ENCODE measurements at places on chromosomes 5 and 9.

DNA sequence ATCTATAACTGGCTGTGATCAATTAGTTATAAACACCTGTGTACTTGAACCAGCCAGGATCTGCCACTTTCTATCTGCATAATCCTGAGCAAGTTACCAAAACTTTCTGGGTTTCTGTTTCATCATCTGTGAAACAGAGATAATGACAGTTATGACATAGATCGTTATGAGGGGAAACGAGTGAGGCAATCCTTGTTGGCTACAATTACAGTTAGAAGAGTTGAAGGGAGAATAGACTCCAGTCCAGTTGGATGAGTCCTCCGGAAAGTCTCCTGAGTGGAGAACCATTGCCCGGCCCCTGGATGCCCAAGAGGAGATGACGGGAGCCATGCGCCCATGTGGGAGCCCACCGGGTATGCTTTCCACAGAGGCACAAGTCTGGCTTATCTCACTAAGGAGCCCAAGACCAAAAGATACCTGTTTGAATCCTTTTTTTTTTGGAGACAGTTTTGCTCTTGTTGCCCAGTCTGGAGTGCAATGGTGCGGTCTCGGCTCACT is 4.5 kb downstream of the PDE6A start:
- no peak for DNase-seq

GRCh38 chr9:10236161-10236560 is 376.6 kb downstream of the PTPRD start:
- DNase-seq, result no peak

DNA sequence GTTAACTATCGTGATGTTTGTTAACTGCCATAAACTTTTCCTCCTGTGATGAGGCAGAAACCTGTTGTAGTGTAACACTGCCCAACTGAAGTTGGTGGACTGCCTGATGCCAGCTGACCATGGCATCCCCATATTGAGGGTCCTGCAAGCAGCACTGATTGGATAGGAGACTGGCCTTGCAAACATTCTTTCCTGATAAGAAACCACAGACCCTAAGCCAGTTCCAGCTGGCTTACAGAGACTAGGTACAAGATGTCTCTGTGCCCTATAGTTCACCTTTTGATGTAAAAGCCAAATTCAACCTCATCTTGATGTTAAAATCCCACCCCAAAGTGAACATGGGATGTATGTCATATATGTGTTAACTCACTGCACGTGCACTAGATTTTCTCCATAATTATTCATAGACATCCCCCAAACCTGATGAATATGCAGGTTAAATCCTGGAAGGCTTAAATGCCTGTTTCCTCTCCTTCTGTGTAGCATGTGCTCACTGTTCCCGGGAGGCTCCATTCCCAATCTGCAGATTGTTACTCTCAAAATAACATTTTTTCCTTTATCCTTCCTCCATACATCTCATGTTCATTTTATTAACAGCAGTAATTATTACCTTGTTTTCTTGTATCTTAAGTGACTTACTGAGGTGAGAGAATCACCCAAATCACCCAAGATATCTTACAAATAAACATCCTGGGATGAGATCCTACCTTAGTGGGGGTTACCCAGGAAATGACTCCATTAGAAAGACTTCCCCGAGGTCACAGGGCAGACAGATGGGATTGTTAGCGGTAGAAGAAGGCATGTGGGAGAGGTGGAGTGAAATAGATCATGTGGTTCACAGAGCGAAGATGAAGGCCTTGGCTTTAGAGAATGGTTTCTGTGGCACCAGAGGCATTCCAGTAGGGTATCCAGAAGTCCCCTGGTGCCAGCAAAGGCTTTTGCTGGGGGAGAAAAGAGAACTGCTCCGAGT is 566.7 kb downstream of the CCDC171 start:
- DNase-seq, result no peak

DNA sequence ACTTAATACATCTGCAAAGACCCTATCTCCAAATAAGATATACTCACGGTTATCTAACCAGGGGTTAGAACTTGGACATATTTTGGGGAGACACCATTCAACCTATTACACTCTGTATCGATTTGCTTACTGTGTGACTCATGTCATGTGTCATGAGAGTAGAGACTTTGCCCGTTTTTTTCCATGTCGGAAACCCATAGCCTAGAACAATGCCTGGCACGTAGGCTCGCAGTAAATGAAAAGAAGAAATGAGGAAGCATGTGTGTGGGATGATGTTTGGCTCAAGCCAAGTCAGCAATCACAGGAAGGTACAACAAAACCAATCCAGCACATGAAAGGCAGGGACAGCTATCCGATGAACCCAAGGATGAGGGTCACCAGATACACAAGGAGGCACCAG is 94.6 kb upstream of the DNAH5 start:
- DNase-seq, result no peak

DNA sequence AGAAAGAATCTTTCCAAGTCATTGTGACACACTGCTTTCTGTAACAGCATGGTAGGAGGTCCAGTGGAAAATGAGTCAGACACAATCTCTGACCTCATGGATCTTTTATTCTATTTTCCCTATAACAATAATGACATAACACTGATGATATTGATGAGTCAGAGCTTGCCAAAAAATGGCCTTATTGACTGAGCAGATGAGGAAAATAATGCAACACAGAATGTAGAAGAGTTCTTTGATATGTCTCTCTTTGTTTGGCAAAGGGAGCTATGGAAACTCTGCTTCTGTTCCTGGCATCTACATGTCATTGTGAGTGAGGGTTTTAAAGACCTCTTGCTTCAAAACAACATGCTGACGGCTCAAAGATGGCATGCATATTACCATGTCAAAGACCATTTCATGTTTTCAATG is 443.1 kb upstream of the ZNF608 start:
- no peak for DNase-seq

DNA sequence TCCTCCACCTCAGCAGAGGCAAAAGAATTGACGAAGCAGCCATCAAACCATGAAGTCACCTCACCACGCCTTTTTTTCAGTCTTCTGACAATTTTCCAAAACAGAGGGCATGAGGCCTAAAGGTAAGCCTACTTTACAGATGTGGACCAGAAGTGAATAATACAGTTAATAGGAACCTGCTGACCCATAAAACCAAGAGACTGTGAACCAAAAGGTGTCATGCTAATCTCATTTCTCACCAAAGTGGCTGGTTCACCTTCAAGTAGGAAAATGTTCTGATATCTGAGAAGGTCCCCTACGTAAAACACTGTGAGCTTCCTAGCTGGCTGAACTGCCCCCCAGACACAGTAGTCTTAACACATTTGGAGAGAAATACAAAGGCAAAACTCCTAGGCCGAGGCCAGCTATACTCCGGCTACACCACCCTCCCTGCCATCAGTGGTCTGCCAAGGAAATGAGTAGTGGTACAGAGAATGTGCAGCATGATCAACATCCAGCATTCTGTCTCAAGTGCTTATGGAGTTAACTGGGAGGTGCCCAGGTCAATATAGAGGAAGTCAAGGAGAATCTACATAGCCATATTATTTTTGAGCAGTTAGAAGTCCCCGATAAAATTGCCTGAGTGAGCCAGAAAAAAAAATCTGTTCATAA is 19.3 kb upstream of the F2RL2 start:
- no peak for DNase-seq

Data from NCI-H1048 (cell line).